ENCODE measurements at places on chromosomes 1 and 21.

- no peak for DNase-seq
Measured at GRCh38 chr1:101122452-101123166, 97.0 kb upstream of the DPH5 start.

DNA sequence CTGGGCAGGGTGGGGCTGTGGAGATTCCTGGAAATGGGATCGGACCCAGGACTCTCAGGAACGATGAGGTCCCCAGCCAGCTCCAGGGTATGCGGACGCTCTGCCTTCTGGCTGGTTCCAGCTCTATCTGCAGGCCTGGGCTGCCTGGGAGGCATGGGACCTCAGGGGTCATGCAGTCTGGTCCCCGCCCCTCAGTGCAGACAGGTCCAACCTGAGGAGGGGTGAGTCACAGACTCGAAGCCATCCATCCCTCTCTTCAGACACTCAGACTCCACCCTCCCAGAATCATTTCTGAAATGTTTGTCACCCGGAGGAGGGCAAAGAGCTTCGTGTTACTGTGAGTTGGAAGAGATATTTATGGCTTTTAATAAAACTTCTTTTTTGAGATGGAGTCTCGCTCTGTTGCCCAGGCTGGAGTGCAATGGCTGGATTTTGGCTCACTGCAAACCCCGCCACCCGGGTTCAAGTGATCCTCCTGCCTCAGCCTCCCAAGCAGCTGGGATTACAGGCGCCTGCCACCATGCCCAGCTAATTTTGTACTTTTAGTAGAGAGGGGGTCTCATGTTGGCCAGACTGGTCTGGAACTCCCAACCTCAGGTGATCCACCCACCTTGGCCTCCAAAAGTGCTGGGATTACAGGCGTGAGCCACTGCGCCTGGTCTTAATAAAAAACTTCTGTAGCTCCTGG lies 5.9 kb upstream of the MYOM3 start:
- DNase-seq = no peak

DNA sequence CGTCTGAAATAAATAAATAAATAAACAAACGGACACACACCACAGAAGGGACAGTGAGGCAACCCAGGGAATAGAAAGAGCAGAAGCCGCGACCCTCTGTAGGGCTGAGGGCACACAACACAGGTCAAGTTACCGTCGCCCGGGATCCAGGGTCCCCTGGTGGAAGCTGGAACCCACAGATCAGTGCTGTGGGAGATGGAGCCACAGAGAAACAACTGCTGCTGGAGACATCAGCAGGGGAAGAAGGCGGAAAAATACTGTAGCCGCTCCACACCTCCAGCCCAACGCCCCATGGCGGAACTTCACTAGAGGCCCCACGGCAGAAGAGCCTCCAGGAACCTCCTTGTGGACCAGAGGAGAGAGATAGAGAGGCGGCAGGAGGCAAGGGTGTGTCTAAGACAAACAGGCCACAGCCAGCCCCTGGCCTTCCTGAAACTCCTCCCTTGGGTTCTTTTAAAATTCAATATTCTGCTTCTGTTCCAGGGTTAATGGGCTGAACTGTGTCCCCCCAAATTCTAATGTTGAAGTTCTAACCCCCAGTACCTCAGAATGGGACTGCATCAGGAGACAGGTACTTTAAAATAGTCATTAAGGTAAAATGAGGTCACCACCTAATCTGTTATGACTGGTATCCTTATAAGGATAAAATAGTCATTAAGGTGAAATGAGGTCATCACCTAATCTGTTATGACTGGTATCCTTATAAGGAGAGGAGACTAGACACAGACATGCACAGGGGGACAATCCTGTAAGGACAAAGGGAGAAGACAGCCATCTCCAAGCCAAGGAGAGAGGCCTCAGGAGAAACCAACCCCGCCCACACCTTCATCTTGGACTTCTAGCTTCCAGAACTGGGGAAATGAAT lies 7.7 kb upstream of the HLCS start:
- DNase-seq = no peak

GRCh38 chr1:28087614-28088167 lies 719 bp downstream of the EYA3 start:
- no peak for DNase-seq

- DNase-seq = no peak
Measured at GRCh38 chr1:193408782-193409293, 222.4 kb upstream of the B3GALT2 start.

GRCh38 chr21:45887120-45887611 lies 94.4 kb upstream of the COL6A1 start:
- DNase-seq = no peak

DNA sequence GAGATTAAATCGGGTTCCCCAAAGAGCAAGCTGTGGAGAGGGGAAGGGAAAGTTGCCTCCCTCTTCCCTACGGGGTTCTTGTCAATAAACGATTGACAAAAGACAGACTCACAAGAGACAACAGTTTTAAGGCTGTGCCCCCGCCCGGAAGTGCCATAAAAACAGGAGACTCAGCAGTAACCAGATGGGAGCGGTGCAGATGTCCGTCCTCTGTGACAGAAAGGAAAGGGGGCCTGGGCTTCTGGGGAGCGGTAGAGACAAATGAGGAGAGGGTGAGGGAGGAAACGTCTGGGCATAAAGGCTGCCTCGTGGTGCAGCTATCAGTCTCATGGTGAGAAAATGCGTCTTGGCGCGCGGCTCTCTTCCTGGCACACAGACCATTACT lies 5.9 kb downstream of the TP73 start:
- no peak for DNase-seq

GRCh38 chr1:33984906-33985565 lies 121.2 kb downstream of the HMGB4 start:
- no peak for DNase-seq

DNA sequence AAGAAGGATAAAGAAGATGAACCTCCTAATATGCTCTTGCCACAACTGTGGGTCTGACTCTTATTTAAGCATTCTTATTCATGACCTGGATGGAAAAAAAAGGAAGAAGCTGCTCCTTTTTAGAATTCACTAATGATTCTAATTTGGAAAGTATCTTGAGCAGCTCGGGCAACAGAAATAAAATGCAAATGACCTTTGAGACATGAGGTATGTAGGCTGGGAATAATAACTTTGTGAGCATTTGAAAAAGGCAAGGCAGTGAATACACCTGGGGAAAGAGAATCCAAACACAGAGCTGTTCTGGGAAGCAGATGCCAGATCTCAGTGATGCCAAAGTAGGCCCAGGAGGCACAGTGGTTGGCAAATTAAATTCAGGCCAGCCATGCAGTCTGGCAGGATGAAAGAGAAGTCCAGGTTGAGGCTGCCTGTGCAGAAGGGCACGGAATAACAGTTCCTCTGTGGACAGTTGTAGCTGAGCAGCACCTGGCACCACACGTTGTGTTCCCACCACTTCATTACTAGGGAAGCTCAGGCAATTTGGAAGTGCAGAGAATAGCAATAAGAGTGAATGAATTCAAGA lies 320.8 kb upstream of the ST6GALNAC5 start:
- no peak for DNase-seq

GRCh38 chr1:14242123-14242522 lies 356.4 kb upstream of the KAZN start:
- no peak for DNase-seq

DNA sequence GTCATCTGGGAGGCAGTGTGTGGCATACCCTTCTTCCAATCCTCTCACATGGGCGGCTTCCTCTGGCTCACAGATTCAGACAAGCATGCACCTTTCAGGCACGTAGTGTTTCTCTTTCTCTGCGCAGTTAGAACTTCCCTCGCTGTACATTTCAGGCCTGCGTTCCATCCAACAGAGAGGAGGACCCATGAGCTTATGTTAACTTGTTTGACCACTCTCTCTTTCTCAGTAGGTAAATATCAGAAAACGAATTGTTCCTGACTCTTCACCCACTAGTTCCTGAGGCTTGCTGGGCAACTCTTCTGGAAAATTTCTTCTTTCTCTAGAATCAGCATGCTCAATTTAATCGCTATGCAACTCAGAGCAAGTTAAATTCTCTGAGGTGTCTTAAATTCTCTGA lies 85.5 kb downstream of the DDX20 start:
- no peak for DNase-seq

- DNase-seq = no peak
Measured at GRCh38 chr1:29703596-29704370, 467.5 kb downstream of the PTPRU start.

- no peak for DNase-seq
Measured at GRCh38 chr1:56797065-56797685, 22.0 kb downstream of the FYB2 start.

DNA sequence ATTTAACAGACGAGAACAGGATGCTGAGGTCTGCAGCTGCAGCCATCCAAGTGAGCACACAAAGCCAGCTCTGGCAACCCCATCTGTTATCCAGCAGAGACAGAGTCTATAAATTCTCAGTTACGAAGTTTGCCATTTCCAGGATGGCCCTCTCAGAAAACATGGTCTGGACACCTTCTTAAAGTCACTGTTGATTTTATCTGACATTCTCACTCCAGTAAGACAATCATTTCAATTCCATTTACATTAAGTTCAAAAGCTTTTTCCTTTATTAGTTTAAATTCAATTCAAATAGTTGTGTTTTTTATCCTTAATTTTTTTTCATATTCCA lies 125.5 kb downstream of the DMRTB1 start:
- no peak for DNase-seq

DNA sequence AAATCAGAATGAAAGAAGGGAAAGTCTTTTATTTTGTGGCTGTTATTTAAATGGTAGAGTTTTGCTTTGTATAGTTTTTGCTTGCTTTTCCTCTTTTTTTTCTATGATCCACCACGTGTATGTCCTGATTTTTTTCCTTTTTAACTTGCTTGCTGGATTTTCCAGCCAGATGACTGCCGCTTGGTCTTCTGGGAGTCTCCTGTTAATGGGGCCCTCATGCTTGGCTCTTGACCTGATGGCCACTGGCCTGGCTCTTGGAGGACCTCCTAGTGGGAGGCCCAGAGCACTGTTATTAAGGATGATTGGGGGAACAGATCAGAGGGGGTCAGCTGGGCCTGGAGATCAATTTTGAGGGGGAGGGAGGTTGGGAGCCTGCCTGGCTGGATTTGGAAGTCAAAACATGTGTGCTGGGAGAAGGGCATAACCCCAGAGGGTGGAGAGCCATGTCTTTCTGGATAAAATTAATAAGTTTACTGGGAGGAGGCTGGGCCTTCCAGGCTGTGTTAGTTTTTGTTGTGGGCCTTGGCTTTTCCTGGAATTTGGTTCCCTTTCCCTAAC lies 1.2 kb downstream of the FGGY start:
- DNase-seq = no peak

GRCh38 chr1:229579059-229579673 lies 20.7 kb upstream of the ABCB10 start:
- no peak for DNase-seq

GRCh38 chr1:239091537-239091936 lies 294.8 kb upstream of the CHRM3 start:
- DNase-seq = no peak

DNA sequence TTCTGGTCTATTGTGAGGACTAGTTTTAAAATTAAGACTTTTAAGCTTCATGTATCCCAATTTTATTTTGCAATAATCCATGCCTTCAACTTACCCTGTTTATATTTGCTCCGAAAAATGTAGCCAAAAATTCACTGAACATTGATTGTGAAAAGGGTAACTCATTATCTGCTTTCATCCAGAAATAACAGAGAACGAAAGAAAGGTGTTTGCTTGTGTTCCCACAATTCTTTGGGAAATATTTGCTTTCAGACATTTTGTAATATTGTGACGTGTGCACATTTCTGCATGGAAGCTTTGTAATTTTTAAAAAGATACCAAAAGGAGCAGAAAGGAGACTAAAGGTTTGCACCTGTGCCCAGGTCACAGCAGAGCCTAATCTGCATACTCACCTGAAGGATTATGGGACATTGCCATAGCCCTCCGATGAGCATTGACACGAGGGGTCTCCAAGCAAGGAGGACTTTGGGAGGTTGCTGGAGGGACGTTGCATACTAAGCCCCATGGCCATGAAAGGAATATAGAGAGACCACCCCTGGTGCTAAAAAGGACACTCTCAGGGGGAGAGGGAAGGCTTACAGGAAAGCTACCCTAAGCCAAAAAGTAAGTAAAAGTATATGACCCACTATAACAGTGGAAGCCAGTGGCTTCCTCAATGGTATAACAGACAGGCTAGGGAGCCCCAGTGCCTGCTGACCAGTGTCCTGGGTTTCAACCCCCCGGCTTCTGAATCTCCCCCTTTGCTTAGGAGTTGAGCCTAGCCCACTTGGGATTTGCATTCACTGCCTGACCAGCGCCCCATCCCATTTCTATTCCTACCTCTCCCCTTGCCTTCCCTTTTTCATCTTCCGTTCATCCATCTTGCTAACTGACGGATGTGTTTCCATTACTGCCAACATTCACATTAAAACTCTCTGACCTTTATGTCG lies 148.6 kb upstream of the ZC3H12A start:
- no peak for DNase-seq
